CD4-positive, alpha-beta T cell (primary cell): ENCODE measurements at places on chromosomes 11 and 22.

- no peak for DNase-seq
Observed at GRCh38 chr22:30272781-30273601, 6.3 kb upstream of the OSM start.

DNA sequence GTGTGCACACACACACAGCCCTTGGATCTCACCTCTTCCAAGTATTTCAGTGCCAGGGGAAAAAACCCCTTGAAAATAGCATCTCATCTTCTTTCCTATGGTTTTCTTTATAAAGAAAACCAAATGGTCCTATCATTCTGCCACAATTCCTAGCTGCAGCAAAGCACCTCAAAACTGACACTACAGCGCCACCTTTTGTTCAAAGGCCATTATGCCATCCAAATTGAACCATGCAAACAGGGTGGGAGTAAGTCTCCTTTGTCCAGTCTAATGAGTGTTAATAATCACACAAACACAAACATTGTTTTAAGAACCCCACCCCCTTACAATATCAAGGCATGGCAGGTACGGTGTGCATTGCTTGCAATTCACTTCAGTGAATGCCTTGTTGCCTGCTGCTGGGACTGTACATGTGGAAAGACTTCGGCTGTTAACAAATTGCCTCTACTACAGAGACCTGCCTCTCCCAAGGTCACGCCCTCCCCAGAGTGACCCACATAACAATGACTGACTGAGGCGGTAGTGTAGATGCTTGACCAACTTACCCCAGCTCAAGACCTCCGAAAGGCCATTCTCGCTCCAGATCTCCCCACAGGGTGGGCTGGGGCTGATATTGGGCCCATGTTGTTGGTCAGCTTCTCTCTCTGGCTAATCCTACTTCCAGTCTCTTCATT is 31.7 kb downstream of the FAM181B start:
- no peak for DNase-seq

DNA sequence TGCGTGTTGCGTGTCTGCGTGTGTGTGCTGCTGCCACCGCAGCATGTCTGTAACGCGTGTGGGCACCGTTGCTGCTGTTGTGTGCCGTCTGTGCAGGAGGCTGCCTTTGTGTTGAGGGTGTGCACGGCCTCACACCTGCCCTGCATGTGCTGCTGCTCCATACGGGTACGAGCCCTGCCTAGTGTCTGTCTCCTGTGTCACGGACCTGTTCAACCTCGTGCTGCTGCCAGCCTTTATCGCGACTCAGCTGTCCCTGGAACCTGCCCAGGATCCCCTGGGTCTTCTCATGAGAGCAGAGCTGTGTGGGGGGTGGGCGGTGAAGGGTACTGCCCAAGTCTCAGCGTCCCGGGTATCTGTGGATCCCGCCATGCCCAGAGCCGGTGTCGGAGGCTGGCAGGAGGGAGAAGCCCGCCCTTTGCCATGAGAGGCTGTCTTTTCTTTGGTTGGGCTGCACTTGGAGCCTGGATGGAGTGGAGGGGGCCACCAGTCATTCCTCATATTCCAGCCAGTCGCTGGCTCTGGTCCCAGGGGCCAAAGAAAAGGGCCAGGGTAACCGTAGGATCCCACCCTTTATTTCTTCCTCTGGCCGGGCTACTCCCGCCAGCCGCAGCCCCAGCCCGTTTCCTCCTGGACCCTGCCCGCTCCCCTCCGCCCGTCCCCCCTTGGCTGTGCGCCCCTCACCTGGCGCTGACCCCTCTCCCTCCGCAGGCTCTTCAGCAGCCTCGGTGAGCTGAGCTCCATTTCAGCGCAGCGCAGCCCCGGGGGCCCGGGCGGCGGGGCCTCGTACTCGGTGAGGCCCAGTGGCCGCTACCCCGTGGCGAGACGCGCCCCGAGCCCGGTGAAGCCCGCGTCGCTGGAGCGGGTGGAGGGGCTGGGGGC is 7.8 kb upstream of the ACR start:
- no peak for DNase-seq

DNA sequence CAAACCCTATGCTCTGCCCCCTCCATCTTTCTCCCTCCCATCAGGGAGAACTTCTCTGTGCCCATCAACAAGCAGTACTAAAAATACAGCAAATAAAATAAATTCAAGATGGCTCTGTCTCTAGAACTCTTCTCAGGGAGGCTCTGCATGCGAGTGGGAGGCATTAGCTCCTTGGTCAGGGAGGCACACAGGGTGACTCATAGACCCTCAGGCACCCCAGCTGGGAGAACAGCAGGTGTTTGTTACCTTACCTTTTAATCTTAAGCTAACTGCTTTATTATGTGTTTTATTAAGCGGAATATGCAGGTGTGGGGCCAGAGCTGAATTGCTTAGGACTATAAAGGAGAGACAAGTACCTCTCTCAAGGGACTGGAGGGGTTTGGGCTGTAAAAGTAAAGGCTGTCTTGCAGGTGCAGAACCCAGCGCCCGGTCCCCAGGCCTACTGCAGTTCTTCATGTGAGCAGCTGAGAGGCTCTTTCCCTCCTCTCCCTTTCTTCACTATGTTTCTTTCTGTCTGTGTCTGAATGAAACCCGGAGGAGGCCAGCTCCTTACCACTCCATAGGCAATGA is 20.8 kb downstream of the CSNK2A3 start:
- DNase-seq: no peak
